ENCODE measurements at places on chromosomes 6 and 20.

DNA sequence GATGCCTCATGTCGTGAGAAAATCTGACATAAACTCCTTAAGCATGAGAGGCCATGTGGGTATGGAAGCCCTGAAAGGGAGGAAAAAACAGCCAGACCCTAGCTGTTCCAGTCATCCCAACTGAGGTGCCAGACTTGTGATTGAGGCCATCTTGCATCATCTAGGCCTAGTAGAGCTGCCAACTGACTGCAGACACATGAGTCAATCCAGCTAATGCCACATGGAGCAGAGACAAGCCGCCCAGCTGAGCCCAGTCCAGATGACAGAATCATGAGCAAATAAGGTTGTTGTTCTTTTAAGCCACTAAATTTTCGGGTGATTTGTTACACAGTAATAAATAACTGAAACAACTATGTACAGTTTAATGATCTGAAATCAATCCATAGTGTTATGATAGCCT is 680.9 kb downstream of the MAFB start:
- DNase-seq: no peak

DNA sequence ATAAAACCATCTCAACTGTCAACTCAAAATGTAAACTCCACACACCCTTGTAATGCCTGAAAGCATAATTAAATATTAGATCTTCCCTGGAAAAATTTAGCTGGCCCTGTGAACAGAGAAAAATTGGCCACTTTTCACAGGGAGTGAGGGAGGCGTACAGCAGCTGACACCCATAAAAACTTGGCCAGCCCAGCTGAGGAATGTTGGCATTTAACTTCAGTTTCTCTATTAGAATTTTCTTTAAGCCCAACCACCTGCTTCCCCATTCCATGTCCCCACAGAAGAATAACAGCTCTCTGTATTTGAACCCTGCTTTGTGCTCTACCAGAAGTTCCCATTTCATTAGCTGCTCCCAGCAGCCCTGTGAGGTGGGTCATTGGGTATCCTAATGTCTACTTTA is 41.0 kb downstream of the PKHD1 start:
- no peak for DNase-seq

- DNase-seq: peak; percentile 4
Observed at GRCh38 chr20:35561268-35561667, 19.4 kb downstream of the ERGIC3 start.

- DNase-seq: no peak
Observed at GRCh38 chr6:110395221-110395620, 20.2 kb downstream of the DDO start.
